NCI-H187 treated with DMSO at 0.1 percent for 48 hours (cell line): ENCODE measurements at places on chromosomes 13 and 19.

DNA sequence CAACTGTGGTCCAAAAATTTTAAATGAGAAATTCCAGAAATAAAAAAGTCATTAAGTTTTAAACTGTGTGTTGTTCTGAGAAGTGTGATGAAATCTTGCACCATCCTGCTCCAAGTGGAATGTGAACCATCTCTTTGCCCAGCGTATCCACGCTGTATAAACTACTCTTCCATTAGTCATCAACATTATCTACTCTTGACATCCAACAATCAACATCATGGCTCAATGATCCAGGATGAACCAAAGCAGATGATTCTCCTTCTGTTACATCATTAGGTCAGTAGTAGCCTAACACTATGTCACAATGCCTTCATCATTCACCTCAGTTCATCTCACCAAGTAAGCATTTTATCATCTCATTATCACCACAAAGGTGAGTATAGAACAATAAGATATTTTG, 55.3 kb downstream of the SUCLA2 start:
- no peak for DNase-seq

- no peak for DNase-seq
These were observed 407.2 kb downstream of the GPC5 start for GRCh38 chr13:91805605-91806004.

DNA sequence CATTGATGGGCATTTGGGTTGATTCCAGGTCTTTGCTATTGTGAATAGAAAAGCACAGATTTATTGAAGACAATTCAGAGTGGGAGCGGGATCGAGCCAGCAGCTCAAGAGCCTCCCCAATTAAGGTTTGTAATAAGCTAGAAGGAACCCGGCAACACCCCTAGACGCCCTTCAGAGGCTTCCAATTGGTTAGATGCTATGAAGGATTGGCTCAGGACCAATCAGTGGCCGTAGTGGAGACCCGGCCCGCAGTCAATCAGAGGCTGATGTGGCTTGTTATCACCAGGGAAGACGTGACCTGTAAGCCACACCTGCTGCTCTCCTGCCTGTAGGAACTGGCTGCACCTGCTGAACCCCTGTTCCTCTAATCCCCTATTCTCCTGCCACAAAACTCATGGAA, 14.6 kb downstream of the SIGLEC11 start:
- no peak for DNase-seq

DNA sequence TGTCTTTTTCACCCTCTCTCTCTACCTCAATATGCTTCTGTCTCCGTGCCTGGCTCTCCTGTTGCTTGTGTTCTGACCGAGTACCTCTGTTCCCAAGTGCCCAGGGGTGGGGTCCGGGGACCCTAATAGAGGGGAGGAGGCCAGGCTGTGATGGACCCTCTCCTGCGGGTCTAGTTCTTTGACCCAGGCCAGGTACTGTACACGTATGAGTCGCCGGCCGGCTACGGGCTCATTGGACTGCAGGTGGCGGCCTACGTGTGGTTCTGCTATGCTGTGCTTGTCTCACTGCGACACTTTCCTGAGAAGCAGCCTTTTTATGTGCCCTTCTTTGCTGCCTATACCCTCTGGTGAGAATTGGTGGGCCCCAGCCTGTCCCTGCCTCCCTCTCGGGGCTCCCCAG, 4.4 kb downstream of the TMEM145 start:
- DNase-seq, result no peak

DNA sequence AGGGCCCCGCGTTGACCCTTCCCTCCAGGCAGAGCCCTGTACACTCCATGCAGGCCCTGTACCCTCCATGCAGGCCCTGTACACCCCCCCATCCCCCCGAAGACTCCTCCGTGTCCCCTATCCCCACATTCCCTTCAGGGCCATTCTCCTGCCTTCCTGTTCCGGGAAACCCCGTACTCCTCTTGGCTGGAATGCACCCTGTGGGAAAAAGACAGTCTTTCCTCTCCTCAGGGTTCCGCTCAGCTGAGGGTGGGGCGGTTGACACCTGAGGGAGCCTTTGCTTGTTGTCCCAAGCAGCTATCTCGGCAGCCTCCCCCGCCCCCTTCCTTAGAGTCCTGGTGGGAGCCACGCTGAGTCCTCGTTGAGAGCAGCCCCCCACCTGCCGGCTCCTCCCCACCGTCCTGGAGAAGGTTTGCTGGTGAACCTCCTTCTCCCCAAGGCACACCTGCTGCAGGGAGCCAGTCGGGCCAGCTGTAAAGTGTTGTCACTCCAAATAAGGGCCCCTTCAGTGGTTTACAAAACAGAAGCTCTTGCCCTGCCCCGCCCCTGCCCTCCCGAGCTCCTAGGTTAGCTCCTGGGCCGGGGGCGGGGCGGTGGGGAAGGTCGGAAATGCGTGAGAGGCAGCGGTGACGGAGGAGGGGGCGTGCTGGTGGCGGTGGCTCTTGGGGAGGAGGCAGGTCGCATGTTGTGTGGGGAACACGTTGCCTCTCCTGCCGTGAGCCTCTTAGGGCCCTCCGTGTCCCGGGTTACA, 1.5 kb downstream of the GNA11 start:
- DNase-seq, result no peak

- no peak for DNase-seq
These were observed 34.4 kb downstream of the DHRS12 start for GRCh38 chr13:51769455-51770127.

DNA sequence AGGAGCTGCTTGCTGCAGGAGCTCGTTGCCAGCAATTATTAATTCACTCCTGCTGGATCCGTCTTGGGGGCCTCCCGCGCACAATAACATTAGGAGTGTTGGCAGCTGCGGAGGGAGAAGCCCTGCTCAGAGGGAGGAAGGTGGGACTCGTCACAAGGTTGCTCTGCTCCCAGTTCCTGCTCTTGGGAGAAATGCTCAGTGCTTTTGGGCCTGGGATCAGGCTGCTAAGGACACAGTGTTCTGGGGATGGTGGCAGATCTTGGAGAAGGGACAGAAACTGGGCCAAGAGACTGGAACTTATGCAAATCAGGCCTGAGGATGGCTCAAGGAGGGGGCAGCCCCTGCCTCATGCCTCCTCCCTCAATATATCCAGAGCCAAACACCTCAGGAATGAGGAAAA, 78.9 kb upstream of the OLFM4 start:
- no peak for DNase-seq

GRCh38 chr19:9878511-9879196, 43.5 kb downstream of the PIN1 start:
- DNase-seq, result no peak

GRCh38 chr19:35736913-35737886, 5.1 kb downstream of the IGFLR1 start:
- DNase-seq, result no peak

GRCh38 chr13:38401276-38401675, 51.6 kb downstream of the UFM1 start:
- DNase-seq, result no peak
